ENCODE measurements at places on chromosomes 7 and 10.

DNA sequence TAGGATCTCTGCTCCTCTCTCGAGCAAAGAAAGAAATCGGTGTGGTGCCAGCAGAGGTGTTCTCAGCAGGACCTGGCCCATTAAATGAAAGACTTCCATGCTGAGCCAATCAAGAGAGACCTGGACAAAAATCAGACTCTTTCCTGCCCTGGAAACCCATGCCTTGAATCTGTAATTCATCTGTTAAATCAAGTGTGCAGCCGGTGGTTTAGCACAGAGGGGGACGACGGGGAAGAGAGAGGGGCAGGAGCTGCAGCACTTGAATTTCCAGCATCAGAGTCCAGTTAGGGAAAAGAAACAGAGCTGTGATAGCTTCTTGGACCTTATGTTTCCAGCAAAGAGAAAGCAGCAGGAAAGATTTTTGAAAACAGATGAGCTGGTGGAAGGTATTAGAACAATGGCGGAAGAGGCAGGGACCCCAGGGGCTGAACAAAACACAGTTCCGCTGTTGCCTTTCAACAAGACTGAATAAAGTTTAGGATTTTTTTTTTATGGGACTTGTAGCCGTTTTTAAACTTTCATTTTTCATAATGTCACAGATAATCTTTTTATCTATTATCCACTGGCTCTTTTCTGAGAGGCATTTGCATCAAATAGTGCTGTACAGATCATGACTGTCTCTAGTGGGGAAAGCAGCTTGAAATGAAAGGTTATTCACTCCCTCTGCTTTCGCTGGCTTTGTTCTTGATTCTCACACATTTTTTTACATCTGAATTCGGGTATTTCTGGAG, 543.6 kb upstream of the GALNT17 start:
- no peak for DNase-seq

GRCh38 chr10:29932991-29933390, 126.4 kb downstream of the JCAD start:
- no peak for DNase-seq

- DNase-seq: peak; percentile 10
Measured at GRCh38 chr10:119575506-119575905, 21.3 kb downstream of the TIAL1 start.

GRCh38 chr7:116337800-116338199, 127.5 kb downstream of the TES start:
- no peak for DNase-seq

- DNase-seq: no peak
Measured at GRCh38 chr10:77670817-77671443, 33.3 kb upstream of the KCNMA1 start.

DNA sequence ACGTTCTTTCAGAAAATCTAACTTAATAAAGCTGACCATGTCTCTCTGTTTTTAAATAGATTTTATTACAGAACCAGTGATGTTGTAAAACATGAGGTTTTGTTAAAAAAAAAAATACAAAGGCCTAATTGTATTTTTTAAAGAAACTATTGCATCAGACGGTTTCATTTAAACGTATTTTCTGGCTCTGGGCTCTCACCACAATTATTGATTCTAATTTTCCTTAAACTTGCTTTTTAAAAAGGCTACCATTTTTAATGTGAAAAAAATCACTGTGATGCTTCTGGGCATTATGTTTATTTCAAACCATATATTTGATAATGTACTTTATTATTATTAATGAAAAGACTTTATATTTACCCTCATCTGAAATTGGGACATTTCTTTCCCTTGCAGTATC, 94.3 kb downstream of the CABCOCO1 start:
- no peak for DNase-seq

- peak; percentile 78 for DNase-seq
Measured at GRCh38 chr10:93376372-93377293, 105.5 kb downstream of the MYOF start.

DNA sequence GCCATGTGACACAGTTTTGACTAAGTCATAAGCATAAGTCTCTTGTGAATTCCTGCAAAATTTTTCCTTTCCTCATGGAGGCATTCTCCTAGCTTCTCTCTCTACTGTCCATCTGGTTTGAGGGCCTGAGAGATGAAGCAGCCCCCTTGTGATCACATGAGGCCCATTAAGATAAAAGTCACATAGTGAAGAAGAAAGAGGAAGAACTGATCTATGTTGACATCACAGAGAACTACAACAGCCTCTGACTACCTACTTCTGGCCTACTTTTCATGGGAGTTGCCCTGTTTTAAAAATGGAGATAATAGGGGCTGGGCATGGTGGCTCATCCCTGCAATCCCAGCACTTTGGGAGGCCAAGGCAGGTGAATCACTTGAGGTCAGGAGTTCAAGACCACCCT, 50.4 kb downstream of the TFEC start:
- DNase-seq: no peak

GRCh38 chr7:26022982-26023381, 129.0 kb upstream of the NFE2L3 start:
- peak; percentile 32 for DNase-seq

GRCh38 chr10:3194871-3195270, 22.3 kb upstream of the PITRM1 start:
- DNase-seq: no peak

- no peak for DNase-seq
Measured at GRCh38 chr7:25384788-25385505, 156.7 kb upstream of the NPVF start.

DNA sequence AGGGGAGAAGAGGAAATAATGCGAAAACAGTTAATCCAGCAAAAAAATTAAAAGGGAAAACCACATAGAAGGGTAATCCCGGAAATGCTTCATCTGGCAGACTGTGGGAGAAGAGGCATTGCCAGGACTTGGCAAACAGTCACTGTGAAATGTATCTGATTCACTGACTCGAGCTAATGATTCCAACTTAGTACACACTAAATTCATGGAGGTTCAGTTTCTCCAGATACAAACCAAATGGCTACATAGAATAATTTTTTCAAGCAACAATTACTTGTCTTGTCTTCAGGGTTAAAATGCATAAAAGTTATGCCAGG, 36.4 kb downstream of the GDI2 start:
- DNase-seq: peak; percentile 71

- no peak for DNase-seq
Measured at GRCh38 chr7:974172-974571, 1.2 kb downstream of the COX19 start.

DNA sequence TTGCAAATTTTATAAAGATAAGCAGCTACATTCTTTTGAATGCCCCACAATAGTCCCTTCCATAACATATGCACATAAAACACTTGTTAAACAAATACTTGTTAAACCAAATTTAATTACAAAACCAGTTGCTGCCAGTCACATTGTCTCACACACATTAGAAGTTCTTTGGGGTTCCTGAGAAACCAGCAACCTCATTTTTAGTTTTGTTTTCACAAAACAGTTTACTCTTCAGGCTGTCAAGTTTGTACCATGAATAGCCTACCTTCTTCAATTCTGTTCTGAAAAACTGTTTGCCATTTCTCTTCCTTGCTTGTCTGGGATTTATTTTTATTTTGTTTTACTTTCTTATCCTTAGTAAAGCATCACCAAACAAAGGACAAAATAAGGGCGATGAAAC, 176.5 kb upstream of the PHF14 start:
- DNase-seq: no peak

DNA sequence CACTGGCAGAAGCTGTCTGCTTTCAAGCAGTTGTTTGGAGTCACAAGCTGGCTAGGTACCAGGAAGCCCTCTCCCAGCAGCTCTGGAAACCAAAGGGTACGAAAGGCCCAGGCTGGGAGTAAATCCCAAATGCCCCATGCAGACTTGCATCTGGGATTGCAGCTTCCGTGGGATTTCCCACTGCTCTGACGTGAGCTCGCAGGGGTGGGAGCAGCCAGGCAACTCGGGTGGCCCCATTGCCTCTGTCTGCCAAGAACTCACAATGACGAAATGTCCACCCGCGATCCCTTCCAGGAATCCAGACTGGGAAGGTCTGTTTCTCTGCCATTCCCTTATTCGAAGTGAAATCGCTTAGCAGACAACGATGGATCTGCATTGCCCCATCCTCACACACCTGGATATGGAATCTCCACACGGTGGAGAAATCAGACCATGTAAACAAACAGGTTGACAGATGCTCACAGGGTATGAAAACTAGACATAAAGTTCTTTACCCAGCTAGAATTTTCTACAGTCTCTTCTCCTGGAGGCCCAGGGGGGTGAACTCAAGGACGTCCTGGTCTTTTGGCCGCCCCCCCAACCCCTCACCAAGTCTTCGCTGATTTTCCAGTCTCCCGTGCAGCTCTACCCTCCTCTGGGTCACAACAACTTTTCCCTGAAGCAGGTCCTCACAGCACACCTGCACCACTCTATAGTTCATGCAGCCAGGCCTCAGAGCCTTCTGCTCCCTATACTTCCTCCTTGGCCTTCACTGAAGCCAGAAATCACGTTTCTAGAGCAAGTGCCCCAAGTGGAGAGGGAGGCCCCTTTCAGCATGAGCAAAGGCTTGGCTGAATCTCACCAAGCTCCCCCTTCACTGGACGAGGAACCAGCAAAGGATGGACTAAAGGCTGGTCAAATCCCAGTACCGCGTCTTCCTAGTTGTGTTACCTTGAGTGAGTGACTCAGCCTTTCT, 20.0 kb downstream of the SH3PXD2A start:
- peak; percentile 70 for DNase-seq

DNA sequence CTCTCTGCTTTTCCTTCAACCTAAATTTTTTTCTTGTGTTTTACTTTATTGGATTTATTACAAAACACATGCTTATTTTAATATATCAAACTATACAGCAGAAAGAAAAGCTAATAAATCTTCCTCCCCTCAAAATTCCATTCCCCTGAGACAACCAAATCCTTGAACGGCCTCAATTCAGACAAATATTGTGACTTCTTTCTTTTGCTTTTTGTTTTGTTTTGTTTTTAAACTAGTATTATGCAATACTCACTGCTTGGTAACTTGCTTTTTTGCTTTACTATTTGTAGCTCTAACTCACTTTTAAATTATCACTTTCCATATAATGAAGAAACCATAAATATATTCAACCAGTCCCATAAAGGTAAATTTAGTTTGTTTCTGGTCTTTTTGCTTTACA, 59.4 kb upstream of the CDK1 start:
- peak; percentile 27 for DNase-seq

DNA sequence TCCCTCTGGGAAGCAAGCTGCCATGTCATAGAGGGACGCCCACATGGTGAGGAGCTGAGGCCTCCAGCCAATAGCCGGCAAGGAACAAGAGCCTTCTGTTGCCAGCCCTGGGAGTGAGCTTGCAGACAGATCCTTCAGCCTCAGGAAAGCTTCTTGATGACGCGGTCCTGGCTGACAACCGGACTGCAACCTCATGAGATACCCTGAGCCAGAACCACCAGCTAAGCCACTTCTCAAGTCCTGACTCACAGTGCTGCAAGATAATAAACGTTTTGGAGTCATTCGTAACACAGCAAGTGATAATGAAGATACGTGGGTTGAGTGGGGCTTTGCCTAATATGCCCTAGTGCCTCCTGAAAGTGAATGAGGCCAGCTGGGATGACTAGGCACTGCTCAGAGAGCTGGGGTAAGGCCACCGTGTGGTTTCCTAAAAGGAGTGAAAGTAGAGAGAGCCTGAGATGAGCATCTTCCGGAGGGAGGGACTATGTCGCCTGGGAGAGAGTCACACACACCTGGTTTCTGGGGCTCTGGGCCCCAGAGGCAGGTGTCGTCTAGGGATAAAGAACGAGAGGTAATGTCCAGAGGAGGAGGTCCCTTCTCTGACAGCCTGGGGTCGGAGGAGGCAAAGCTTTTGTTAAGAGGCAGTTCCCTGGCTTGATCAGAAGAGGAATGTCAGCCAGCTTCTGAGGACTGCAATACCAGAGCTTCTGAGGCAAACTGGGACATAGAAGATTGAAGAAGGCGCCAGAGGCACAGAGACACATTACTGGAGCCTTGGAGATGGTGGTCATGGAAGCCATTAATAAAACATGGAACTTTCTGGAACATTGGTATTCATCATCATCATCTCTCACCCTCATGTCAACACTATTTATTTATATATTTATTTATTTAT, 53.6 kb downstream of the PYROXD2 start:
- DNase-seq: peak; percentile 98

- DNase-seq: no peak
Measured at GRCh38 chr10:22612318-22612717, 102.1 kb downstream of the PIP4K2A start.

- peak; percentile 20 for DNase-seq
Measured at GRCh38 chr7:142611566-142612236, 137.6 kb upstream of the PRSS1 start.

GRCh38 chr10:66838656-66839055, 87.2 kb upstream of the LRRTM3 start:
- DNase-seq: no peak

DNA sequence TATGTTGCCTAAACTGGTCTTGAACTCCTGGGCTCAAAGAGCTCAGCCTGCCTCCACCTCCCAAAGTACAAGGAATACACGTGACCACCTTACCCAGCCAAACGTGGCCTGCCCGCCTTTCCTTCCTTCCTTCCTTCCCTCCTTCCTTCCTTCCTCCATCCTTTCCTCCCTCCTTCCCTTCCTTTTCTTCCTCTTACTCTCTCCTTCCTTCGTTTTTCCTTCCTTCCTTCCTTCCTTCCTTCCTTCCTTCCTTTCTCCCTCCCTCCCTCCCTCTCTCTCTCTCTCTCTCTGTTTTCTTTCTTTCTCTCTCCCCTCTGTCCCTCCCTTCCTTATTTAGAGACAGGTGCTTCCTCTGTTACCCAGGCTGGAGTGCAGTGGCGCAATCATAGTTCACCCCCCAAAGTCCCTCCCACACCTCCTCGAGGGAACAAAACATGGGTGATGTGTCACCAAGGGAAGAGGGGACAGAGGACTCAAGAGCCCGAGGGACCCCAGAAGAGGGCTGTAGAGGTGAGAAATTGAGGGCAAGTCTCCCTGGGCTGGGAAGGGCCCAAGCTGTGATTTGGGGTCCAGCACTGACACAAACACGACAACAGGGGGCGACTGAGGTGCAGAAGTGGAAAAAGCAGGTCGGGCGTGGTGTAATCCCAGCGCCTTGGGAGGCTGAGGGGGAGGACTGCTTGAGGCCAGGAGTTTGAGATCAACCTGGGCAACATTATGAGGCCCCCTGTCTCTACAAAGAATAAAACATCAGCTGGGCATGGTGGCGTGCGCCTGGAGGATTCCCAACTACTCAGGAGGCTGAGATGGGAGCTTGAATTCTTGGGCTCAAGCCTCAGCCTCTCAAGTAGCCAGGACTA, 28.1 kb downstream of the EPHB4 start:
- DNase-seq: peak; percentile 63

DNA sequence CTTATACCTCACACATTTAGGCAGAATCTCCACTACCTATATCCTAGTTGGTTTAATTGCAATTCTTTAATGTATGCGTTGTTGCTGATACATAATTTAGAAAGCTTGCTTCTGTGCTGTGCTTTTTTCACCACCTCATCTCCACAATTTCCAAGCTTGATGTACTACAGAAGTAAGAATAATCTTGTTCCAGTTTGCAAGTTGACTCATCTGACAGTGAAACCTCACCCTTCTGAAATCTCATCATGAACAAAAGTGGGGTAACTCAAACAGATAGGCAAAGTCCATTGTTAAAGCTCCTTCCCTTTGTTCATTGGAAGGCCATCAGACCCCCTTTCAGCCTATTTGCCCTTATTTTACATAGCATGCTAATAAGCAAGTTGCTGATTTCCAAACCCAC, 13.6 kb downstream of the EIF4EBP2 start:
- DNase-seq: no peak

GRCh38 chr10:69780077-69780476, 21.6 kb upstream of the COL13A1 start:
- DNase-seq: no peak
